ENCODE measurements at places on chromosomes 4 and X.

DNA sequence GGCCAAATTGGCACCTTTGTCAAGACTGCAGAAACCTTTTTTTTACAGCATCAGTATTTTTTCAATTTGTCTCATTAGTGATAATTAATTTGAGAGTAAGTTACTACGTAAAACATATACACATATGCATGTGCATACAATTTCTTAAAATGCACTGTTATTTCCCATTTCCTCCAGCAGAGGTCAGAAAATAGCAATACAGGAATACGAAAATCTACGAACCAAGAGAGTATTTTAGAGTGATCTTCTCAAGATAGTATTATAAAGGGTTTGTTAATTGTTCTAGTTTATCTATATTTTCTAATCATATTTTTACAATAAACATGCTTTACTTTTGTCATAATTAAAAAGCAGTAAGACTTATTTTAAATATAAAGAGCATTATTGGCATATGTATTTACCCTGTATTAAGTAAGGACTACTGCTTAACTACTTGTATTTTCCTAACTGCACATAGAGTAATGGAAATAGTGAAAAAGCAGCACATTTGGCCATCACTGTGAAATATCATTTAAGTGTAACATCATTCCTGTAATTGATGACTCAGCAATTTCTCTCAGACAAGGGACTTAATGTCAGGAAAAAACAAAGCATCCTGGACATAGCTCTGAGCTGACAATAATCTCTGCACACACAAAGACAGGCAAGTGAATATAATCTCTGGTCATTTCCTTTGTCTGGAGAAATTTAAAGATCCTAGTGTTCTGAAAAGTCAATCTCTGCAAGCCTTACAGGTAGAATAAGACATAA is 45.6 kb downstream of the MAOB start:
- DNase-seq, result peak; percentile 7

DNA sequence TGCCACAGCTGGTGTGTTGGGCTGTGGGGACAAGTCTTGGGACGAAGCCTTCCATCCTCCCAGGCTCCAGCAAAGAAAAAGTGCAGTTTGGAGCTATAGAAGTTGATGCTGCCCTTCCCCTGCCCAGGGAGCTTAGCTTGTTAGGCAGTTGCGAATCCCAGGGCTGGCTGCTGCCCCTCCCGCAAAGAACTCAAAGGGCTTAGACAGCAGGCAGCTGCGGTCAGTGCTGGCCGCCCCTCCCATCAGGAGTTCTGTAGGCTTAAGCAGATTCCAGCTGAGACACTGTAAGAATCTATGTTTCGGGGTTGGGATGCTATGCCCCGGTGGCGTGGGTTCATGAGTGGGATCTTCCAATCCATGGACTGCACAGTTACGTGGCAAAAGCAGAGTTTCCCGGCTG is 956.7 kb downstream of the GLUD2 start:
- DNase-seq, result no peak

- DNase-seq, result no peak
These were observed 7.5 kb downstream of the CPE start for GRCh38 chr4:165386328-165386727.

- DNase-seq, result no peak
These were observed 164.0 kb upstream of the FGF13 start for GRCh38 chrX:138875472-138875871.

- DNase-seq, result no peak
These were observed 114.3 kb downstream of the QDPR start for GRCh38 chr4:17397611-17398010.

DNA sequence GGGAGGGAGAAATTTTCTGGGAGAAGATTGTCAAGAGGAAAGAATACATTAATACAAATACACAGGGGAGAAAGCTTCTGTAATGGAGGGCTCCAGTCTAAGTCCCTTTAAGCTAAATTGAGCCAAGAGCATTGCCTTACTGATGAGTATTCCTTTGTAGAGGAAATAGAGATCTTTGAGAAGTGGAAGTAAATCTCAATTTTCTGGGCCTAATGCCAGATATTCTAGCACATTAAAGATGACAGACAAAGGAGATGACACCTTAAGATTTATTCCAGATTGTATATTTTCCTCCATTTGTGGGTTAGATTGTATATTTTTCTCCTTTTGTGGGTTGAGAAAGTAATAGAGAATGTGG is 28.5 kb upstream of the SMAD1 start:
- no peak for DNase-seq

GRCh38 chrX:154513716-154514115 is 2.3 kb downstream of the FAM3A start:
- DNase-seq, result no peak

DNA sequence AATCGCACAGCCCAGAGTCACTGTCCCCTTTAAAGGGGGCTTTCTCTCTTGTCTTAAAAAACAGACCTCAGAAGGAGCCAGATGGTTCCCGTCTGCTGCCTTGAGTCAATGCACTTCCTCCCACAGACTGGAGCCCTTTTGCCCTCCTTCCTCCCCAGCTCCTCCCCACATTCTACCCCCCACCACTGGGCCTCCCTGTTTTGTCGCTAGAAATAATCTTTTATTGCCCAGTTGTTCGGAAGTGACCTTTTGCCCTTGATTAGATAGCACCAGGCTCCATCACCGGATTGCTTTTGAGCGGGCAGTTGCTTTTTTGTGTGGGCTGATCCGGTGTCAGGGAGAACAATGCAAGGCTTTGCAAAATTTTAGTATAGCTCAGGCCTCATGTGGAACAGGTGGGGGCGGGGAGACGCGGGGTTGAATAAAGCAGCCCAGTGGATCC is 47.7 kb downstream of the SPRY1 start:
- DNase-seq, result no peak
